Pericardium fibroblast (primary cell): ENCODE measurements at places on chromosomes 4 and X. TPM values are rescaled to one million over a fixed set of nuclear protein-coding genes. Genes with fewer than 3 reads are reported as not detected.

The SHOX gene
- not detected in 2 replicates for total RNA-seq

The DUSP21 gene
- not detected in 2 replicates for total RNA-seq

The DUX4 gene
- not detected in 2 replicates for total RNA-seq

The REELD1 gene
- not detected in 2 replicates for total RNA-seq

The CENPE gene
- total RNA-seq = 0.77 and 64.1 TPM in 2 replicates

The SATL1 gene
- not detected in 2 replicates for total RNA-seq

The UGT8 gene
- not detected in 2 replicates for total RNA-seq

The MAGEA2B gene
- total RNA-seq = not detected in 2 replicates

The TMSB15B gene
- 1.8 and 11.1 TPM in 2 replicates for total RNA-seq

The AR gene
- total RNA-seq = 2.5 and 6.8 TPM in 2 replicates
